ENCODE measurements at places on chromosomes 7 and 10.

DNA sequence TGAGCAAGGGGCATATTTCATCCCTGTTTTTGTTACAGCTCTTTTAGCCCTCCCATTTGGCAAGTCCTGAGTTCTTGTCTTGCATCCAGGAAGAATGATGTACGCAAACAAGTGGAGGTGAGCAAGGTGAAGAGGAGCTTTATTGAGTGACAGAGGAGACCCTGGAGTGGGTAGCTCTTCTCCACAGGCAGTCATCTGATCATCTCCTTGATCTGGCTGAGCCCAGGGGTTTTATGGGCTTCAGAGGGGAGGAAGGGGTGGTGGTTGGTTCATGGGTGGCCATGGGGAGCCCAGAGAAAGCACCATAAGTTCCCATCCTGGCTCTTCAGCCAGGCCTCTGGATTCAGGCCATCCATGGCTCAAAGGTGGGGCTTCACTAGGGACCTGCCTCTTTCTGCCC is 21.9 kb downstream of the STEAP1 start:
- DNase-seq = no peak

DNA sequence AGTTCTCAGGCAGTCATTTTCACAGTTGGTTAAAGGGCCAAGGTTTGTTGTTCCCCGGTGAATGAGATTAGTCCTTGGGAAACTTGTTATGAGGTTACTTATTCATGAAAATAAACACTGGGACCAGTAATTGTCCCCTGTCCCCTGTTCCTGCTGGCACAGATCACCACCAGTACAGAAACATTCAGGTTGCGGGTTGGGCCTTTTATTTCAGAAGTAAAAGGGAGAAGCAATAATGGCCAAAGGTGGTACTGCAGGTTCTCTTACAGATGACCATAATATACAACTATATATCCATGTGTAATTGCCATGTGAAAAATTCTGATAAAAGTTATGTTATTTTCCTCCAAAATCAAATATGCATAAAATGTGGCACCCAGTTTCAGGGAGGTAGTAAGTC is 442.0 kb downstream of the SORCS1 start:
- DNase-seq = no peak

DNA sequence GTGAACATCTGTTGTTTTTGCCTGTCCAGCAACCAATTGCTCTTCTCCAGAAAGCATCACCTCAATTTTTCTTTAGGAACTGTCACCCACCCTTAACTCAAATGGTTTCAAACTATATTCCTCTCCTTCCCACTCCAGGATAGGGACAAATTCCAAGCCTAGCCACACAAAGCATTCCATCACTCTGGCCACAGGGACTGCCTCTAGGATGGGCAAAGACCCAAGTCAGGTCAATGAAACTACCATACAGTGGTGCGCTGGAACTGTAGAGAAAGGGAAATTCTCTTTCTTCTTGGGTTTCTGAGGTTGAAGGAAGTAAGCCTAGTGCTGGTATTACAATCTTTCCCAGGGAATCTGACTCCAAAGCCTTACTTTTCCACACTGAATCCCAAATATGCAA is 3.6 kb downstream of the MICU1 start:
- DNase-seq = no peak

GRCh38 chr10:32409741-32410140 is 36.2 kb upstream of the CCDC7 start:
- no peak for DNase-seq

DNA sequence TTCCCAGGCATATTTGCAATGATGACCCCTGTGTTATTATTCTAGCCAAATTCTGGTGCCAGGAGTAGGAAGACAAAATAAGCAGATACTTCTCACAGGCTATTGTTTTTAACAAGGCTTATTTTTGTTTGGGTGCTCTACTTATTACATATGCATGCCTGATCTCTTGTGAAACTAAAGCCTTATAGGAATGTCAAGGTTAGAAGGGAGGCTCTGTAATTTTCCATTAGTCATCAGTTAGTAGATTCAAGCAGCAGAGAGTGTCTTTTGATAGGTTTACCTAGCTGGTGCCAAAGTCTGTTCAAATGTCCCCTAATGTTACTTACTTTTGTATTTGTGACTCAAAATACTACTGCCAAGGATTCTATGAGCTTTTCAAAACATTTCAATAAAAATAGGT is 11.7 kb upstream of the TMEM106B start:
- no peak for DNase-seq

DNA sequence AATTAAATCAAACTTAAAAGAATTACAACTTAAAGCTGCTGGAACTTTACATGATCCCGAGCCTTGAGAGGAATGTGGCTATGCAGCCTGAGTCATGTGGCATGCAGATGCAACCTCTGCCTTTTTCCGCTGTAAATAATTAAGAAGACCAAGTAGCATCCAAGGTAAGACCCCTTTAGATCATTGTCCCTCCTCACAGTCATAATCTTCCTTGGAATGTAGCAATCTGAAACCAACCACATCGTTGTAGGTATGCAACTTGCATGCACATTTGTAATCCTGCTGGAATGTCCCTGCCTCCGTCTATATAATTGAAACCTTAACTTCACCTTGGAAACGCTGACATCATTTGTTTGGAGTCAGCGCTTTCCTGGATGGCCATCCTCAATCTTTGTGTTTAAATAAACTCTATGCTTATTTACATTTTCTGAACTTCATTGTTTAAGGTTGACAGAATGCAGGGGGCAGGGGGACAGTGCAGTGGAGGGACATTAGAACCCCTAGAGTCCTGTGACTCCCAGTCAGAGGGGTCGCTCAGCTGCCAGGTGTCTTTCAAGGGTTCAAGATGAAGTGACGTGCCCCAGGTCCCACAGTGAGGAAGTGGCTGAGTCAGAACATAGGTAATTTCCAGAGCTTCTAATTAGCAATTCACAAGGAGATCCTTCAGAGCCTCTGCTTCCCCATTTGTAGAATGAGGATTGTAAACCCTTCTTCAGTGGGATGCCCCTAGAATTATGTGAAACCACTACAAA is 110.7 kb downstream of the RALA start:
- DNase-seq = no peak

DNA sequence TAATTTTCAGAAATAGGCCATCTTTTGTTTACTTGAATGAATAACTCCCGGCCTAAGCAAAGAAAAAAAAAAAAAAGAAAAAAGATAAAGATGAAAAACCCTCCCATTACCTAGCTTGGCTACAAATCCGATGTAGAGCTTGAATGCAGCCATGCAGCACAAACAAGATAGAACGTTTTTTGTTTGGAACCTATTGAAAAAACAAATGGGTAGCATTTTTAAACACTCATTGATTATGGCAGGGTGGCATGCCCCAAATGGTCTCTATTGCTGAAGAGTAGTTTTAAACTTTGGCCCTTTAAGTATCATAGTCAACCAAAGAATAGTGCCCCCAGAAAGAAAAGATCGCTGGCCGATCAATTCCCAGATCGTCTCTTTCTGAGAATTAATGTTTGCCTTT is 84.4 kb downstream of the VTI1A start:
- DNase-seq = no peak

DNA sequence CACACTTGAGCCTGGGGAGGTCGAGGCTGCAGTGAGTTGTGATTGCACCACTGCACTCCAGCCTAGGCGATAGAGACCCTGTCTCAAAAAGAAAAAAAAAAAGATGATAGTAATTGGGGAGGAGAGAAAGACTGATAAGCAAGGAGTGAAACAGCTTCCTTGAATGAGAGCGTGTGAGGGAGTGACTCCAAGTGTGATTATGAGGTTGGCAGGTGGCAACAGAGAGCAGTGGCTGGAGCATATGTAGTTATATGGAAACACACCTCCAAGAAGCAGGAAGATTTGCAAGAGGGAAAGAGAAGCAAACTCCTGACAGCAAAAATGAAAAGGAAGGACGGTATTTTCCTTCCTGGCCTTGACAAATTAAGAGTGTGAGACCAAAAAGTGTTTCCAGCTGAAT is 50.4 kb downstream of the VKORC1L1 start:
- DNase-seq = no peak

- no peak for DNase-seq
These were observed 42.1 kb upstream of the COL13A1 start for GRCh38 chr10:69759641-69760040.

GRCh38 chr7:24665564-24666294 is 91.5 kb downstream of the GSDME start:
- no peak for DNase-seq

DNA sequence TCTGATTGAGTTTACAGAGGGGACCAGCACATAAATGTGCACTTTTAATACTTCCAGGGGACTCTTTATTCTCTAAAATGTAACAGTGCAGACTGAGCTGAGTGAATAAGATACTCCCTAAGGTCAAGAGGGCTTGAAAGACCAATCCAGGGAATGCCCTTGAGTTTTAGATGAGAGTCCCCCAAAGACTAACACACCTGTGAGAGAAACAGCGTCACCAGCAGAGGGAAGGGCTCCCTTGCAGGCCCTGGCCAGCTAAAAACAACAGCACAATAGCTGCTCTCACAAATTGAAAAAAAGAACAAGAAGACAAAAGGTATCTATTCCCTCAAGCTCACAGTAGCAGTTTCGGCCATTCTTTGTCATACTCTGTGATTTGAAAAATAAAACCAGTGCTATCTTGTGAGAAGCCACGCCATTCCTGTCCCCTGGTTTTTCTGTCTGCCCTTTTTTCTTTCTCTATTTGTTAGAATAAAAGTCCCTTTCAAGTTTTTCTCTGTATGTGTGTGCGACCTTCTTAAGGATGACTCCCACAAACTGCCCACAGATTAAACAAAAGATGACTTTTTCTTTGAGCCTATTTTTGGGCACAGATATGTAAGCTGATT is 230.4 kb upstream of the BMPER start:
- no peak for DNase-seq

DNA sequence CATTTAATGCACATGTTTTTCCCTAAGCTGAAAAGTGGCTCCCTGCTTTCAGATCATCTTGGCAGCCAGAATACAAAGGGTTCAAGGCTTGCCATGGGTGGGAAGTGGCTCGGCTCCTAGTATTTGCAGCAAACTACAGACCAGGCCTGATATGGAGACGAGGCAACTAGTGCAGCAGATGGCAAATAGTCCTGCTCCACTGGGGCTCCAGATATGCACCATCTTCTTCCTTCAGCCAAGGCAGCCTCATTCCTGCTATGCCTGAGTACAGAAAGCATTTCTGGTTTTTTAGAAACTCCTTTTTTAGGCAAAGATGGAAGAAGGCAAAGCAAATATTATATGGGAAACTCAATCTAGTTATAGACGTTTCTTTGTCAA is 23.9 kb downstream of the LRRC4 start:
- no peak for DNase-seq

GRCh38 chr10:21508706-21509331 is 16.7 kb downstream of the SKIDA1 start:
- no peak for DNase-seq

DNA sequence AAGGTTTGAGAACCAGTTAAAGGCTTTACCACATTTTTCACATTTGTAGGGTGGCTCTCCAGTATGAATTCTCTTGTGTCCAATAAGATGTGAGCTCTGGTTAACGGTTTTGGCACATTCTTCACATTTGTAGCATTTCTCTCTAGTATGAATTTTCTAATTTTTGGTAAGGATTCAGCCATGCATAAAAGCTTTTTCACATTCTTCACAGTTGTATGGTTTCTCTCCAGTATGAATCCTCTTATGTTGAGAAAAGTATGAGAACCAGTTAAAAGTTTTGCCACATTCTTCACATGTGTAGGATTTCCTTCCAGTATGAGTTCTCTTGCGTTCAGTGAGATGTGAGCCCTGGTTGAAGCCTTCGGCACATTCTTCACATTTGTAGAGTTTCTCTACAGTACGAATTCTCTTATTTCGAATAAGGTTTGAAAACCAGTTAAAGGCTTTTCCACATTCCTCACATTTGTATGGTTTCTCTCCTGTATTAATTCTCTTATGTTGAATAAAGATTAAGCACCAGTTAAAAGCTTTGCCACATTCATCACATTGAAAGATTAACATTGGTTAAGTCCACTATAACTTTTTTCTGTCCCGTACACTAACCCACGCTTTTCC is 33.2 kb upstream of the ZNF479 start:
- no peak for DNase-seq

DNA sequence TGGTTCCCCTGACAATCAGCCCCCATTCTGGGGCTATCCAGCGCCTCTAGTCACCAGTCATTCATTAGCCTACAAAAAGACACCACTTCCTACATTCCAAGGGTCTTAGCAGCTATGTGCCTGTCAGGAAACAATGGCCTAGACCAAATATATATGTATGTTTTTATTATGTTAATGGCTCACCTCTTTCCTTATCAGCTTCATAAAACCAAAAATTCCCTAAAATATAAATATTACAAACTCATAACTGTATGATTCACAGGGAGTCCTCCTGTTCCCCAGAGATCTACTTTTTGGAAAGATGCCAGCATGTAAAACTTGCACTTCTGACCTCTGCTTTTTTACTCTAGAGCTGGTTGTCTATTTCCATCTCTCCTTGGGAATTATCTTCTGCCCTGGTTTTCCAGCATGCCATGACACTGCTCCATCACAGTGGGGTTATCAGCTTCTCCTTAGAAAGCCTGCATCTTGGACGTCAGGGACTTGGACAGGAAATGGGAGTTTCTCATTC is 79.2 kb downstream of the ABCA13 start:
- no peak for DNase-seq

DNA sequence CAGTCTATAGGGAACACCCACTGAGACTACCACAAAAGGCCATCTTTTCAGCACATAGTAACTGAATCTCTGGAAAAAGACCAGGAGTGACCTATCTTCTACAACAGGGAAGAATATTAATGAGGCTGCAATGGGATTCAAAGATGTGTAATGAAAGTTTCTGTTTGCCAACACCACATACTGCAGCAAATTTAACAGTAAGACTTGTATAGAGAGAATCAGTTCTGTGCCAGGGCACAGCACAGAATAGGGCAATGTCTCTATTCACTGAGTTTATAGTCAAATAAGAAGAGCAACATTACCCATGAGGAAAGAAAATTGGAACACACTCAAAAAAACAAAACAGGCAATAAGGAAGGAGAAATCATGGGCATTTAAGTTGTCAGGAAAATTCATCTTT is 91.4 kb upstream of the PTN start:
- no peak for DNase-seq

- no peak for DNase-seq
These were observed 253.6 kb downstream of the SORCS3 start for GRCh38 chr10:104894681-104895080.

DNA sequence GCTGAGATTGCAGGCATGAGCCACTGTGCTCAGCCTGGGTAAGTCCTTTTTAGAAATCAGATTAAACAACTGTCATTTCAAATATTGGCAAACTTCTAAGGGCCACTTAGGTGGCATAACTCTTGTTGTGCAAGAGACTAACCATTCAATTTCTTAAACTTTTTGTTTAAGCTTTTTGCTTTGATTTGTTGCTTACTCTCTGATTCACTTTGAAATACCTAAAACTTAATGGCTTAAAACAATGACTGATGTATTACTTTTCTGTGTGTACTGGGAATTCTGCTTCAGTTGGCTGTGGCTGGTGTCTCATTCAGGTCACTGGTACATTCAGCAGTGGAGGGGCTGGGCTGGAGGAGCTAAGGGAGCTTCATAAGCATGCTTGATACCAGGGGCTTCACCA is 28.9 kb downstream of the ZNF25 start:
- DNase-seq = no peak

GRCh38 chr7:20954711-20955619 is 168.3 kb upstream of the SP8 start:
- DNase-seq = no peak
